Anterior cingulate cortex (tissue), 58 donors: ENCODE measurements at places on chromosomes 11 and 22.

- no peak for DNase-seq
Measured at GRCh38 chr11:32426819-32427615, 8.3 kb downstream of the WT1 start.

GRCh38 chr11:11476499-11476898 lies 123.4 kb upstream of the CSNK2A3 start:
- no peak for DNase-seq

- no peak for DNase-seq
Measured at GRCh38 chr11:66109294-66109693, 39.2 kb downstream of the PACS1 start.

- DNase-seq: no peak
Measured at GRCh38 chr11:20479513-20479912, 92.0 kb downstream of the PRMT3 start.

GRCh38 chr11:79185351-79185750 lies 255.5 kb downstream of the TENM4 start:
- no peak for DNase-seq

DNA sequence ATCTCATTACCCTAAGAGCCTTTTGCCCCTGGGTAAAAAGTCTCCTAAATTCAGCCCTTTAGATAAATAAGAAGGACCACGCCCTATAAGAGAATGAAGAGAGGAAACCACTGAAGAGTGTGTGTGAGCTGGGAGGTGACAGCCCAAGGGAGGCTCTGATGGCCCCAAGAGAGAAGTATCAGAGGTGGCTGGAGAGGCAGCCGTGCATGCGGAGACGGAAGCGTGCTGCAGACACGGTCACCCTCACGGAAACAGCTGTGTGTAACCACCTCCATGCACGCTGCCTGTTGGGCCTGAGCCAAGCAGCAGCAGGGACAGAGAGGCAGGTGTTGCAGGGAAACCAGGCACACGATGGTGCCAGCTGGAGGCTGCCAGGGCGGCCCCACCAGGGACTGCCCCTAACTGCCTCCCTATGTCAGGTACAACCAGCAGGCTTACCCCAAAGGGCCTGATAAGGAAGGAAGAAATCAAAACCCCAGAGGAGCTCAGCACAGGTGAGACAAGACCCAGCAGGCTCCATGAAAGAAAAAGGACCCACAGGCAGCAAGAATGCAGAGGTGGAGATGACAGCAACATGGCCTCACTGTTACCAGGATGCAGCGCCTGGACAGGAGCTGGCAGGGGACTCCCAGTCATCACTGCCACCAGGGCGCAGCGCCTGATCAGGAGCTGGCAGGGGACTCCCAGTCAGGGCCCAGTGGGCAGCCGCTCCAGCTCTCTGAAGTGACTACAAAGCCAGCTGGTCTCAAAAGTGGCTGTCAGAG lies 7.8 kb downstream of the LARGE2 start:
- DNase-seq: no peak

GRCh38 chr11:69114811-69115523 lies 40.8 kb upstream of the SMIM38 start:
- no peak for DNase-seq

DNA sequence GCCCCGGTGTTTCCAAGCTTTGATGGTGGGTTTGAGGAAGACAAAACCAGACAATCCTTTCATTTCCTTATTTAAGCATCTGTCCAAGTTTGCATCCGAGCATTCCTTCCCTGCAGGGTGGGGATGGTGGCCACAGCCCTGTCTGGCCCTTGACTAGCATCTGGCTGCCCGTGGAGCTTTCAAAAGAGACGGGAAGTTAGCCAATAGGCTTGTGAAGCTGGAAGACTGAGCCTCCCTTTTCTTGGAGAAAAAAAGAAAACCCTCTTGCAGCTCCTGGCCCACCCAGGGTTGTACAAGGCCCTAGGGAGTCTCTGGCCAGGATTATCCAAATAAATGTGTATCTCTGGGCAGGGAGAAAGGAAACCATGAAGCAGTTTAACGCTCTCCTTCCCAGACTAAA lies 60.6 kb downstream of the MICAL2 start:
- no peak for DNase-seq

GRCh38 chr22:49786976-49787706 lies 40.5 kb downstream of the BRD1 start:
- DNase-seq: no peak

- no peak for DNase-seq
Measured at GRCh38 chr11:122634501-122634900, 21.0 kb upstream of the UBASH3B start.

GRCh38 chr11:33160587-33160986 lies 693 bp downstream of the CSTF3 start:
- DNase-seq: no peak
